ENCODE measurements at places on chromosomes 11 and 22.
A peak's percentile ranks its signal among the peaks of the same experiment; 100 is the strongest.

DNA sequence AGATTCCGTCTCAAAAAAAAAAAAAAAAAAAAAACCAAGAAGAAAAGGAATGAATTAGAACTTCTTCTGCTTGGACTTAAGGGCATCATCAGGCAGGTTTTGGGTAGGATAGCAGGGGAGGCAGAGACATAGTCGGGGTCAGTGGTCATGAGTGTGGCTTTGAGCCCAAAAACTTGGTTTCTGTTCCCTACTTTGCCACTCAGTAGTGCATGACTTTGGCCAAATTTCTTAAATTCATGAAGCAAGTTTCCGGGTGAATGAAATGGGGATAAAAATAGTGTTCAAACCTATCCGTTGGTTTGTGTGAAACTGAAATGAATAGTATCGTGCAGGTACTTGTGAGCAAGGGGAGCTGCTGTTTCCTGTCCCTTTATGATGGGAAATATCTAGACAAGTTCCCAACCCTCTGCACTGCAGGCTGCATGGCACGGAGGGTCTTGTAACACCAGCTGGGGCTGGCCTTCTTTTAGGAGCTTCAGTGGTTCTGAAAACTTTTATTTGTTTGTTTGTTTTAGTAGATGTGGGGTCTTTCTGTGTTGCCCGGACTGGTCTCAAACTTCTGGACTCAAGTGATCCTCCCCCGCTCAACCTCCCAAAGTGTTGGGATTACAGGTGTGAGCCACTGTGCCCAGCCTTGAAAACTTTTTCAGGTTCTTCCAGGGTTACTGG lies 18.4 kb downstream of the NEAT1 start:
- DNase-seq, result no peak

GRCh38 chr22:46484861-46485595 lies 52.4 kb downstream of the CELSR1 start:
- no peak for DNase-seq

- DNase-seq, result peak; percentile 20
These were observed 10.7 kb downstream of the RAG1 start for GRCh38 chr11:36578458-36578857.

DNA sequence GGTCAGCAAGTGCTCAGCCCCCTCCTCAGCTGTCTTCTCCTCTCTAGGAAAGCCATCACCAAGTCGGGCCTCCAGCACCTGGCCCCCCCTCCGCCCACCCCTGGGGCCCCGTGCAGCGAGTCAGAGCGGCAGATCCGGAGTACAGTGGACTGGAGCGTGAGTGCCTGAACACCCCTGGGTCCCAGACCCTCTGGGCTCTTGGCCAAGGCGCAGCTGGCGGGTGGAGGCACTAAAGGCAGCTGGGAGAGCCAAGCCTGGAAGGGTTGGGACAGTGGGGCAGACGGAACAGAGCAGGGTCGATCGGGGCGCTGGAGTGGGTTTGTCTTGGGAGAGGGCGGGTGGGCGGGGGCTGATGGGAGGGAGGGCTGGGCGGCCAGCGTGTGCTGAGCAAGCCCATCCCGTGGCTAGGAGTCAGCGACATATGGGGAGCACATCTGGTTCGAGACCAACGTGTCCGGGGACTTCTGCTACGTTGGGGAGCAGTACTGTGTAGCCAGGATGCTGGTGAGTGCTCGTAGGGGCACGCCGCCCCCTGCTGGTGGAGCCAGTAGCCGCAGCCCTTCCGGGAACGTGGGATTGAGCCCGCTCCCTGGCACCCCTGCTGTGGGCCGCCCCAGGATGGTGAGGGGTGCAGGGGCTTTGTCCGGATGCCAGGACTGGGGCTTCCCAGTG lies 14.1 kb upstream of the MDK start:
- DNase-seq, result no peak

GRCh38 chr11:6486256-6486655 lies 5.0 kb downstream of the TIMM10B start:
- no peak for DNase-seq

All from D721Med (cell line).